ENCODE measurements at places on chromosomes 1 and 21.

DNA sequence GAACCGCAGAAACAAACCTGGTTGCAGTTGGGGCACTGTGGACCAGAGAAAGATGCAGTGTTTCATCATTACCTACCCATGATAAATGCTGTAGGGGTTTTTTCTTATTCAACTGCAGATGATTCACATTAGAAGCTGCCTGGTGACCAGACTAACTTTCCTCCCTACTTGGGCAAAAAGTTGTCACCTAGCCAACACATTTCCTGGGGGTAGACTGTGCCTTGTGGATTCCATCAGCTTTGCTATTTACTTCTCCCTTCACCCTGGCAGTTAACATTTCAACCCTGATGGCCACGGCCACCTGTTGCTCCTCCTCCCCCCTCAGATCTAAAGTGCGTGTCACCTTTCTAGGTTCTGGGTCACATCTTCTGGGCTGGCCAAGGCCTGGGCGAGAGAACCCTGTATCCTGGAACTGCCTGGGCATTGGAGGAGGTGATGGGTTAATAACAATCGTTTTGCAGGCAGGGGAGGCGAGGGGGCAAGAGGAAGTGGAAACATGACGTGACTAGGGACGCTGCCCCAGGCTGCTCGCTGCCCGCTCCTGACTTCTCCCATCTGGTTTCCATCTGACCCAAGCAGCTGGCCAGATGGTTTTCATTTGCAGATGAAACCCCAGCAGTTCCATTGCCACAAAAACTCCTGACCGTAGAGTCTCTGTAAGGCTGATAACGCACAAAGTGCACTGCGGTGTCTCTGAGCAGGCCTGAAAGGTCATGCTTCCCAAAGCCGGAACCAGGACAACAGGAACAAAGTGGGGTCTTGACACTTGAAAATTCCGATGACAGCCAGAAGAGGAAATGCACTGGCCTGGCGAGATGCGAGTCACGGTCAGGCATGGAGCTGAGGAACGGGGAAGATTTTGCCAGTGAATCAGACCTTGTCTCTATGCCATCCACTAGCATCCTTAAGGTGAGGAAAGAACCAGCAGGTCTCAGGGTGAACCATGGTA is 36.6 kb downstream of the CAPZB start:
- peaks cover 46% of the 10 kb centered on the region for H3K4me1 ChIP-seq
- no peak overlapping the region for H3K4me3 ChIP-seq
- DNase-seq, result no peak
- peak overlapping the region; percentile 29 for H3K27ac ChIP-seq

- H3K27ac ChIP-seq, result no peak overlapping the region
- DNase-seq, result no peak
- no peaks in the 10 kb centered on the region for H3K36me3 ChIP-seq
- H3K4me1 ChIP-seq, result no peaks in the 10 kb centered on the region
- no peak overlapping the region for H3K4me3 ChIP-seq
- H3K27me3 ChIP-seq, result no peaks in the 10 kb centered on the region
Measured at GRCh38 chr1:182149411-182149965, 88.0 kb upstream of the ZNF648 start.

DNA sequence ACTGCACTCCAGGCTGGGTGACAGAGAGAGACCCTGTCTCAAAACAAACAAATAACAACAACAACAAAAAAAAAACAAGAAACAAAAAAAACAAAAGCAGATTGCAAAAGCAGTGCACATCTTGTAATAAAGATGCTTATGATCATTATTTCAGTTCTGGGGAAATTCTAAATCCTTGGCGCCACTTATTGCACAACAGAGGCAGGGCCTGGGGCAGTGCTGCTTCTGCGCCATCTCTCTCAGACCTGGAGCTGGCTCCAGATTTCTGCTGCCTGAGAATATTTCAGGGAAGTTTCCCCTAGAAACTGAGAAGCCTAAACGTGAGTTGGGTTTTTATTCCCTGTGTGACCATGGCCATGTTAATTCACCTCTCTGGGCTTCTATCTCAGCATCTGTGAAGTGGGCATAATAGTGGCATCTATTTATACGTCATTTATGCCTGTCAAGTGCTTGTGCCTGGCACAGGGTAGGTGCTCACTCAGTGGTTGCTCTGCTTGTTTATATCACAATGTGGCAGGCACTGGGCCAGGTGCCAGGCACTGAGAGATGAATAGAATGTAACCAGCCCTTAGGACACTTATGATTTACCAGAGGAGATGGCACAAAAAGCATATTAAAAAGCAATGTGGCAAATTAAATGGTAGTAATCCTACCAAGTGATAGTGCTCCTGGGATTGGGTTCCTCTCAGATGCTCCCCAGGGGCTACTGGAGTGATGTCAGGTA is 67.9 kb downstream of the MDM4 start:
- no peak overlapping the region for H3K4me3 ChIP-seq
- no peaks in the 10 kb centered on the region for H3K27me3 ChIP-seq
- peaks cover 4% of the 10 kb centered on the region for H3K4me1 ChIP-seq
- H3K36me3 ChIP-seq, result no peaks in the 10 kb centered on the region
- no peak for DNase-seq

DNA sequence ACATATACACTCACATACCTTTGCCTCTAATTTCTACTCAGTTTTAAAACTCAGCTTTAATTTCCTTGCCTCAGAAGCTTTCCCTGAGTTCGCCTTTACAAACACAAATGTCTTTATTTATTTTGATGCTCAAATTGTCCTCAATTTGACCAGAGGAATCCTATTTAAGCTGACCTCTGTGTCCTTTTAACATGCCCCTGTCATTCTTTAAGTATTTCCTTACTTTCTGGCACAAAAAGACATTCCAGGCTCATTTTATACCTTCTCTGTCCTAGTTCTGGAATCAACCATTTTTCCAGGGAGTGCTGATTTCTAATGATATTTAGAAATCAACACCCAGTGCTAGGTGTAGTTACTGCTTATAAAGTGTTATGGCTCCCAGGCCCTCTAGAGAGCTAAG is 82.5 kb downstream of the OSBPL9 start:
- no peaks in the 10 kb centered on the region for H3K4me1 ChIP-seq
- no peaks in the 10 kb centered on the region for H3K27me3 ChIP-seq

GRCh38 chr1:32755810-32756159 is 53.2 kb upstream of the SYNC start:
- no peak overlapping the region for H3K4me3 ChIP-seq
- peaks cover 6% of the 10 kb centered on the region for H3K4me1 ChIP-seq
- no peaks in the 10 kb centered on the region for H3K36me3 ChIP-seq
- no peak for DNase-seq
- no peak overlapping the region for H3K27ac ChIP-seq

Data from effector memory CD4-positive, alpha-beta T cell (primary cell).